A549 treated with Mapracorat at 1 μM for 4 hours (cell line): ENCODE measurements at places on chromosomes 12 and 14. TPM values are rescaled to one million over a fixed set of nuclear protein-coding genes. Genes with fewer than 3 reads are reported as not detected.

Gene SLC7A8
- 1.5 to 2.2 TPM (median 1.7 TPM) in 5 replicates for total RNA-seq

Gene HSPA2
- 31.4 to 37.2 TPM (median 32.7 TPM) in 5 replicates for total RNA-seq

Gene DNAJC22
- 17.0 to 23.4 TPM (median 20.7 TPM) in 5 replicates for total RNA-seq

Gene NR2C1
- 22.0 to 26.8 TPM (median 25.7 TPM) in 5 replicates for total RNA-seq

Gene GRIN2B
- 3.6 to 4.6 TPM (median 4.2 TPM) in 5 replicates for total RNA-seq

Gene MGP
- not detected in 5 replicates for total RNA-seq

Gene DDX23
- total RNA-seq: 73.6 to 82.3 TPM (median 78.8 TPM) in 5 replicates

Gene LRRC9
- not detected in 5 replicates for total RNA-seq

Gene SAMD15
- total RNA-seq: 1.6 to 2.5 TPM (median 1.9 TPM) in 5 replicates

Gene STON2
- total RNA-seq: 1.3 to 1.8 TPM (median 1.5 TPM) in 5 replicates

Gene FOXM1
- 82.0 to 93.5 TPM (median 89.8 TPM) in 5 replicates for total RNA-seq

Gene TMPRSS12
- total RNA-seq: not detected in 5 replicates

Gene MBIP
- 11.3 to 18.1 TPM (median 15.8 TPM) in 5 replicates for total RNA-seq

Gene SMIM41
- not detected in 5 replicates for total RNA-seq

Gene ASPG
- total RNA-seq: 0.13 to 0.72 TPM in 2 of 5 replicates, not detected in the others

Gene SLC10A1
- not detected in 5 replicates for total RNA-seq

Gene RNF212B
- total RNA-seq: not detected in 5 replicates

Gene MIP
- 0.13 to 0.32 TPM (median 0.23 TPM) in 4 of 5 replicates, not detected in the other for total RNA-seq

Gene C1S
- total RNA-seq: 38.3 to 56.5 TPM (median 44.5 TPM) in 5 replicates

Gene CPNE6
- not detected in 5 replicates for total RNA-seq

Gene MAP3K9
- total RNA-seq: 4.4 to 6.5 TPM (median 5.4 TPM) in 5 replicates

Gene BCL11B
- total RNA-seq: 0.21 to 0.35 TPM (median 0.28 TPM) in 5 replicates

Gene MPHOSPH9
- 17.3 to 24.4 TPM (median 21.4 TPM) in 5 replicates for total RNA-seq

Gene ARMH4
- total RNA-seq: 0.17 to 1.5 TPM (median 0.77 TPM) in 5 replicates
